ENCODE measurements at places on chromosomes 16 and 17.

DNA sequence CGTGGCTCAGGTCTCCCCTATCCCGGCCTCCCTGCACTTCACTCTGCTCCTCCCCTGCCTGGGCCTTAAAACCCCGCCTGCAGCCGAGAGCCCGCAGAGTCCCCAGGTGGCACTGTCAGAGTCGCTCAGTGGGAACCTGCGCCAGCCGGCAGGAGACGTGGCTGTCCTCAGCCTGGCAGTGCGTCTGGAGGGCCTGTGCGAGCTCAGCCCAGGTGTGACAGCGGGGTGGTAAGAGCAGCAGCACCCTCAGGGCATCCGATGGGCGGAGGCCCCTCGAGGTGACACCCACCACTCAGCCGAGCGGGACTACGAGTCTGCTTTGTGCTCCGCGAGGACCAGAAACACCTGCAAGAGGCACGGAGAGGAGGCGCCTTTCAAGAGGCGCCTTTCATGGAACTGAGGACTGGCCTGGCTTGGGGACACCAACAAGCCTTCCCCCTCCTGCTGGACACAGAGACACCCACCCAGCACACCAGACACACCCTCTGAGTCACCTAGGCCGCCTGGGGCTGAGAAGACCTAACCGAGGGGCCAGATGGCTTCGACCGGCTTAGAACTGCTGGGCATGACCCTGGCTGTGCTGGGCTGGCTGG, at the start of gene CLDN9:
TSS of gene CLDN9 (plus strand) at position 96 of the 593 bp plus-strand sequence. CDS start at position 536, 440 bp downstream.
- no peak for DNase-seq

DNA sequence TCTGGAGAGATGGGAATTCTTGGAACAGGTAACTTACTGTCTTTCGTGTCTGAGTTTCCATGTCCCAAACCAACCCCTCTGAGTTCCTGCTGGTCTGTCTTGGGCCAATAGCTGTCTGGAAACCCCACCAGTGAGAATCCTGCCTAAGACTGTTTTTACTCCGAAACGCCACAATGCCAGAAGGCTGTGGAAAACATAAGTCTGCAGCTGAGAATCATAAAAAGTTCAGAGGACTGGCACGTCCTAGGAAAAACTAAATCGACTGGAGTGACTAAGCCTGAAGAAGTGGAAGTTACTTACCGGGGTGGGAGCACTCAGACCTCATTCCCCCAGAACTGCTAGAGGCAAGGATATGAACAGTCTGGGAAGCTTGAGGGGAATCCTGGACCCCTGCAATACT, 13.3 kb downstream of the LRRC75A start:
- peak; percentile 40 for DNase-seq

- peak; percentile 20 for DNase-seq
Measured at GRCh38 chr16:67882374-67883145, 2.1 kb upstream of the NRN1L start.

- no peak for DNase-seq
Measured at GRCh38 chr17:1786708-1787107, 24.8 kb downstream of the SERPINF1 start.
